ENCODE measurements at places on chromosomes 7 and 10. TPM values are rescaled to one million over a fixed set of nuclear protein-coding genes. Genes with fewer than 3 reads are reported as not detected.

GRCh38 chr10:104333032-104333727 is 5.1 kb downstream of the ITPRIP start:
- H3K4me3 ChIP-seq, result no peak overlapping the region
- no peak overlapping the region for H3K27ac ChIP-seq
- H3K27me3 ChIP-seq, result no peaks in the 10 kb centered on the region
- DNase-seq, result peak; percentile 69
- peaks cover 44% of the 10 kb centered on the region for H3K4me1 ChIP-seq
- H3K36me3 ChIP-seq, result peaks cover 7% of the 10 kb centered on the region

DNA sequence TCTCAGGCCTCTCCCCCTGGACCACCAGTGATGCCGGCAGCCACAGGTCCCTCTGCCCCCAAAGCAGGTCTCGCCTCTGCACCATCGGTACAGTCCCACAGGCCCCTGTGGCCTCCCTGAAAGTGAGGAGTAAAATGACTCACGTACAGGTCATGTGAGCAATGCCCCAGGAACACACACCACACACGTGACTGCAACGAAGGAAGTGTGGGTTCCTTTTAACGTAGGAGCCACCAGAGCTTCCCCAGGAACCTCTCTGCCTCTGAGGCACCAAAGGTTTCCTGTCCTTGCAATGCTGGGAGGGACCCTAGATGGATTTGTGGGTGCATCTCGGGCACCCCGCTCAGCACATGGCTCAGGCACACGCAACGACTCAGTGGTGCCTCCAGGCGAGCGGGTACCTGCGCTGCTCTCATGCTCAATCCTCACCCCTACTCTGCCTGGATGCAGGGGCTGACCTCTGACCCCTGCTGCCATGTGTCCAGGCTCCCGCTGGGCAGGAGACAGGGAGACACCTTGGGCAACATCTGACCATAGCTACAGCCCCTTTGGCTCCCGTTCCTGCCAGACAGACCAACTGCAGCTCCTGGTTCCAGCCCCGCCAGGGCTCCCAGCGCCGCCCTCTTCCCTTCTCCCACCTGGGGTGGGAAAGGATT is 120.7 kb downstream of the PRKAG2 start:
- no peaks in the 10 kb centered on the region for H3K36me3 ChIP-seq
- DNase-seq, result no peak
- H3K4me1 ChIP-seq, result no peaks in the 10 kb centered on the region
- no peaks in the 10 kb centered on the region for H3K27me3 ChIP-seq
- no peak overlapping the region for H3K27ac ChIP-seq

DNA sequence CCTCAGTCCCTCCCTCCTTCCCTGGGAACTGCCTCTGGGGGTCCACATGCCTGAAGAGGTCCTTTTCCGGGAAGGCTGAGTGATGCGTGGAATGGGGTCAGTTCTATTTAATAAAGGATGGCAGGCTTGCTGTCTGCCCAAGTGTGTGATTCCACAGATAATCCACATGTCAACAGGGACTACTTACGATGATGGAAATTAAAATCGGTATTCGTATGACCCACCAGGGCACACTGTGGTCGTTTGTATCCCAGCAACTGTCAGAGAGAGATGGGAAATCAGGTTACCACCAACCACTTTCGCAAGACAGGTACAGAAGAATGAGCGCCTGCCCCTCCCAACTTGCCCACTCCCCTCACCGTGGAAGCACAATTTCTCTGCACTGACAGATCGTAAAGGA is 110.3 kb downstream of the VIPR2 start:
- H3K4me3 ChIP-seq, result no peak overlapping the region
- no peak for DNase-seq
- H3K27ac ChIP-seq, result no peak overlapping the region
- no peaks in the 10 kb centered on the region for H3K27me3 ChIP-seq
- no peaks in the 10 kb centered on the region for H3K4me1 ChIP-seq
- no peaks in the 10 kb centered on the region for H3K36me3 ChIP-seq

DNA sequence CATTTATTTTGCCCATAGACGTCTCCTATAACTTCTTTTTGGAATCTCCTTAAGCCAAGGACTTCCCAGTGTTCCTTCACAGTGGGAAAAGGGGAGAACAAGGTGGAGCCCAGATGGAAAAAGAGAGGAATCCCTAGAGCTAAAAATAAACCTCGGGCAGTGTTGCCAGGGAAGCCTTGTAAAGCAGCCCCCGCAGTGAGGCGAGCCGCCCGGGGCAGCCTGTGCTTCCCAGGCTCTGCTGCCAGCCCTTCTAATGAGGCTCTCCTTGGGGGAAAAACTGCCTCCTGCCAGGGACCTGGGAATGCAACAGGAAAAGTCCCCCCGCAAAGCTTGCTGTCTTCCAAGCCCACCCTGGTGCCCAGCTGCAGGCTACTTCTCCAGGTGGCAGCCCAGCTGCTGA is 71.7 kb downstream of the SH3PXD2A start:
- H3K27me3 ChIP-seq, result no peaks in the 10 kb centered on the region
- H3K4me3 ChIP-seq, result no peak overlapping the region
- no peaks in the 10 kb centered on the region for H3K36me3 ChIP-seq
- no peak for DNase-seq
- H3K27ac ChIP-seq, result no peak overlapping the region

- H3K36me3 ChIP-seq, result no peaks in the 10 kb centered on the region
- no peaks in the 10 kb centered on the region for H3K4me1 ChIP-seq
- no peak overlapping the region for H3K27ac ChIP-seq
- H3K27me3 ChIP-seq, result no peaks in the 10 kb centered on the region
Measured at GRCh38 chr10:75540357-75540966, 109.0 kb downstream of the LRMDA start.

DNA sequence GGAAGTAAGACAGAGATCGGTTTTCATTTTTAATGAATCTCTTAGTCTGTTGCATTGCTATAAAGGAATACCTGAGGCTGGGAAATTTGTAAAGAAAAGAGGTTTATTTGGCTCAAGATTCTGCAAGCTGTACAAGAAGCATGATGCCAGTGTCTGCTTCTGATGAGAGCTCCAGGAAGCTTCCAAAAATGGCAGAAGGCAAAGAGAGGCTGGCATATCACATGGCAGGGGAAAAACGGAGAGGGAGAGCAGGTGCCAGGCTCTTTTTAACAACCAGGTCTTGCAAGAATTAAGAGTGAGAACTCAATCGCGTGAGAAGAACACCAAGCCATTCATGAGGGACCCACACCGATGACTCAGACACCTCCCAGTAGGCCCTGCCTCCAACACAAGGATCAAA is 125.0 kb upstream of the THSD7A start:
- no peaks in the 10 kb centered on the region for H3K27me3 ChIP-seq
- no peak for DNase-seq

SLC18A3 gene
- total RNA-seq, result not detected

- H3K4me1 ChIP-seq, result no peaks in the 10 kb centered on the region
- H3K27me3 ChIP-seq, result no peaks in the 10 kb centered on the region
- no peaks in the 10 kb centered on the region for H3K36me3 ChIP-seq
Measured at GRCh38 chr10:28913436-28914237, 236.3 kb downstream of the BAMBI start.

LIPA gene
- total RNA-seq, result 15.5 TPM

EPHA1 gene
- total RNA-seq, result 103 TPM

GRCh38 chr10:80917636-80918035 is 379.9 kb downstream of the SH2D4B start:
- H3K36me3 ChIP-seq, result no peaks in the 10 kb centered on the region
- DNase-seq, result peak; percentile 39
- no peaks in the 10 kb centered on the region for H3K27me3 ChIP-seq
- no peak overlapping the region for H3K4me3 ChIP-seq
- H3K4me1 ChIP-seq, result peaks cover 26% of the 10 kb centered on the region
- H3K27ac ChIP-seq, result no peak overlapping the region

GRCh38 chr10:34405611-34406462 is 409.3 kb downstream of the PARD3 start:
- no peak overlapping the region for H3K4me3 ChIP-seq
- no peaks in the 10 kb centered on the region for H3K27me3 ChIP-seq
- H3K36me3 ChIP-seq, result no peaks in the 10 kb centered on the region
- H3K27ac ChIP-seq, result no peak overlapping the region
- H3K4me1 ChIP-seq, result peaks cover 7% of the 10 kb centered on the region
- DNase-seq, result no peak

DNA sequence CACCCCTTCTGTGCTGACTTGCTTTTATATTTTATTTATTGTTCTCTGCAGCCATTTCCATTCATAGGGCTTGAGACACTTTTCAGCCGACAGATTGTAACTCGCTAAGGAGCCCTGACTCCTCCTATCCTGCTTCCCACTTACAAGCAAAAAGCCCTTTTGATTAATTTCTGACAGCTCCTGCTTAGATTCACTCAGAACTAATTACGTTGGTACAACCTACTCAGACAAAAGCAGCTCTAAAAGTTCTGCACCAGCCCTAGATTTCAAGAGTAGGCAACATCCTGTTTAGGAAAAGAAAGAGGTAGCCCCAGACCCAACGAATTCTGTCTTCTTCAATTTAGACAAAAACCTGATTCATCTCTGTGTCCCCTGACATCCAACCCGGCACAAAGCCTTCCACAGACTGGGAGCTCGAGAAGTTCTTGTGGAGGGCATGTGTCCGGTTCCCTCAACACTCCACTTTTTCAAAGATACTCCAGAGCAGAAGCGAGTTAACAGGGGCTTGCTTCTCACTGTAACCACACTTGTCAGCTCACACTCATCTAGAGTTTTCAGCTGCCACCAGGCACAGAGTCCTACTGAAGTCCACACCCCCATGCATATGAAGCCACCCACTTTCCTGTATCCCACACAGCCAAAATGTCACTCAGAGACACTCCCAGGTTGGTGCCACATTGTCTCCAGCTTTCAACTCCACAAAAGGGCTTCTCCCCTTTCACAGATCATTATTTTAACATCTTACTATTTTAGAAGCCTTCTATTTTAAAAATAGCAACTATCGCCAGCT is 113.6 kb upstream of the NFE2L3 start:
- no peaks in the 10 kb centered on the region for H3K4me1 ChIP-seq
- DNase-seq, result no peak
- H3K4me3 ChIP-seq, result no peak overlapping the region
- H3K27ac ChIP-seq, result peak overlapping the region; percentile 38

GRCh38 chr7:72183835-72184234 is 228.3 kb downstream of the CALN1 start:
- no peak overlapping the region for H3K4me3 ChIP-seq
- no peaks in the 10 kb centered on the region for H3K4me1 ChIP-seq
- no peaks in the 10 kb centered on the region for H3K36me3 ChIP-seq
- DNase-seq, result peak; percentile 52
- H3K27ac ChIP-seq, result no peak overlapping the region
- no peaks in the 10 kb centered on the region for H3K27me3 ChIP-seq

GRCh38 chr7:81768951-81769778 is 682 bp downstream of the HGF start:
- H3K27me3 ChIP-seq, result no peaks in the 10 kb centered on the region
- H3K27ac ChIP-seq, result no peak overlapping the region
